Kidney epithelial cell (primary cell): ENCODE measurements at places on chromosomes 12 and 14. TPM values are rescaled to one million over a fixed set of nuclear protein-coding genes. Genes with fewer than 3 reads are reported as not detected.

GRCh38 chr12:63915105-63915800 lies 70.8 kb downstream of the SRGAP1 start:
- DNase-seq, result no peak

- no peak for DNase-seq
Measured at GRCh38 chr12:104414581-104415341, 42.0 kb upstream of the CHST11 start.

DNA sequence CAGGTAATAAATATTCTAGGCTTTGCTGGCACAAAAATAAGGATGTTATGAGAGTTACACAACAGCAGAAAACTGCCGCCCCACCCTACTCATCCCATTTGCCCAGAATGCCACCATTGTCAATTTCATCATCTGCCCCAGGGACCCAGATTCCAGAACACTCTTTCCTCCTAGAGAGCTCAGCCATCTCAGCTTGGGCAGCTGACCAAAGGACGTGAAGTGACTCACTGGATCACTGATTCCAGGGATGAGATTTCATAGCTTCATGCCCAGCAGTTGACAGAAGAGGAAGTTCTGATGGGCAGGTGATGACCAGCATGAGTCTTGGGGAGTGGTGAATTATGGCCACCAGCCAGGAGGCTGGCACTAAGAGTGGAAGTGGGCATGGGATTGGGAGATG lies 450.3 kb downstream of the RMST start:
- no peak for DNase-seq

DNA sequence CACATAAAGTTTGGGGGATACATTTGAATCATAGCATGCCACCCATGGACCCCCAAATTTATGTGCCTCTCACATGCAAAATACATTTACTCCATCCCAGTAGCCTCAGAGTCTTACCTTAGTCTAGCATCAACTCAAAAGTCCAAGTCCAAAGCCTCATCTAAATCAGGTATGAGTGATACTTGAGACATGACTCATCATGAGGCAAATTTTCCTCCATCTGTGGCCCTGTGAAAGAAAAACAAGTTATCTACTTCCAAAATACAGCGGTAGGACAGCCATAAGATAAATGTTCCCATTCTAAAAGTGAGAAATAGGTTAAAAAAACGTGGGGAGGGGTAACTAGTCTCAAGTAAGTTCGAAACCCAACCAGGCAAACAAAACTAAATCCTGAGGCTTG lies 444.2 kb downstream of the SNAPC1 start:
- DNase-seq, result no peak

DNA sequence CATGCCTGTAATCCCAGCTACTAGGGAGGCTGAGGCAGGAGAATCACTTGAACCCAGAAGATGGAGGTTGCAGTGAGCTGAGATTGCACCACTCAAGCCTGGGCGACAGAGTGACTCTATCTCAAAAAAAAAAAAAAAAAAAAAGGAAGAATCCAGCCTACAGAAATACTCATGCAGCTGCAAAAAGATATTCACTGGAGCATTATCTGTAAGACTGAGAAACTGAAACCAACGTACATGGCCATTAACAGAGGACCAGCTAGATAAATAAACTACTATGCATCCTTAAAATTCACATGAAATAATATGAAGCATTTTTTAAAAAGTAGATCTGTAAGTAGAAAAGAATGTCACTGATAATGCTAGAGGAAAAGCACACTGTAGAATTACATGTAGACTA lies 3.5 kb downstream of the SLC7A7 start:
- no peak for DNase-seq

GRCh38 chr14:104148433-104149277 lies 10.3 kb downstream of the KIF26A start:
- DNase-seq, result no peak

GRCh38 chr12:47237751-47238211 lies 158.0 kb upstream of the AMIGO2 start:
- no peak for DNase-seq

DNA sequence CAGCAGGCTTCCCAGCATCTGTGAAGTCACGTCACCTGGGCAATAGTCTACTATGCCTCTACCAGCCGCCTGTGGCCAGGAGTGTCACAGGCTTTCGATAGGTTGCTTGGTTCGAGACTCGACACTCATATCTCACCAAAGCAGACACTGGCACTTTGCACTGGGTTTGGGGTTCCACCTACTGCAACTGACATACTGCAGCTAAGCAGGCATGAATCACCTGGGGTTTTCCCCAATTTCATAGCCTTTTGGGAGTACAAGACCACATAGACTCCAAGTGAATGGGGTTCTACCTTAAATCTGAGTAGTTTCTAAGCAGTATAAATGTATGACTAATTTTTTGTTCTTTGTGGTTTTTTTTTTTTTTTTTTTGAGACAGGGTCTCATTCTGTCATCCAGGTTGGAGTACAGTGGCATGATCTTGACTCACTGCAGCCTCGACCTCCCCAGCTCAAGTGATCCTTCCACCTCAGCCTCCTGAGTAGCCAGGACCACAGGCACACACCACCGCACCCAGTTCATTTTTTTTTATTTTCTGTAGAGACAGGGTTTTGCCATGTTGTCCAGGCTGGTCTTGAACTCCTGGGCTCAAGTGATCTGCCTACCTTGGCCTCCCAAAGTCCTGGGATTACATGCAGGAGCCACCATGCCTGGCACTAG lies 32.1 kb downstream of the DMAC2L start:
- no peak for DNase-seq

- no peak for DNase-seq
Measured at GRCh38 chr14:105067140-105067968, 2.1 kb upstream of the GPR132 start.

DNA sequence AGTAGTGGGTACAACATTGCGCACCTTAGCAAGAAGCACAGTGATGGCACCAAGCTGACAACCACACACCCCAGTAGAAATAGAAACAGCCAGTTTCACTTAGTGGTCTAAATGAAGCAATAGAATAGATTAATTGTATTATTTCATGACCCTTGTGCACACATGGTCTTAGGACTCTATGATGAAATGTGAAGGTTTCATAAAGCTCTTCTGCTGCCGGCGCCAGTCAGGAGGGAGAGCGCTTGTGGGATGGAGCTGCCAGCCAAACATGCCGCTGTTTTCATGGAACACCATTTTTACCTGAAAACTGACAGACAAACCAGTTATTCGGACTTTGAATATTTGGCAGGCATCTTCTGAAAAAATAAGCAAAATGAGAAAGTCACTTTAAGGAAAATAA lies 100.0 kb downstream of the PPP2R5C start:
- DNase-seq, result no peak

- DNase-seq, result no peak
Measured at GRCh38 chr12:77104792-77105191, 39.4 kb upstream of the E2F7 start.

- no peak for DNase-seq
Measured at GRCh38 chr14:86543521-86543920, 1013.6 kb downstream of the FLRT2 start.

DNA sequence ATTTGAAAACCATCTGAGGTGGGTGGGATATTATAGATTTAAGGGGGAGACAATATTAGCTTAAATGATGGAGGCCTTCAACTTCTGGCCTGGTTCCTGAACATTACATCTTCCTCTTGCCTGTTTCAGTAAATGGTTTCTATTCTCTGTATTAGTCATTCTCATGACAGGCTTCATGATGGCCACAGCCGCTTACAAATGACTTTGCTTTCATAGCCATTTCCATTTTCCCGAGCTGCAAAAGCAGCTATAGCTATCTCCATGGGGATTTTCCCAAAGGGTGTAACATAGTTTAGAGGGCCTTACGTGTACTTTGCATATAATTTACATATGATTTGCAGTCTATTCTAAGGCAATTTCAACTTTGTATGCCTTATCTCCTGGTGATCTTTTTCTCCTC lies 121.8 kb downstream of the NRXN3 start:
- DNase-seq, result no peak

GRCh38 chr12:12798480-12798879 lies 13.0 kb downstream of the APOLD1 start:
- no peak for DNase-seq

GRCh38 chr12:48132826-48133225 lies 13.7 kb downstream of the PFKM start:
- DNase-seq, result no peak

GRCh38 chr14:104578321-104578720 lies 1.2 kb upstream of the C14orf180 start:
- DNase-seq, result no peak

DNA sequence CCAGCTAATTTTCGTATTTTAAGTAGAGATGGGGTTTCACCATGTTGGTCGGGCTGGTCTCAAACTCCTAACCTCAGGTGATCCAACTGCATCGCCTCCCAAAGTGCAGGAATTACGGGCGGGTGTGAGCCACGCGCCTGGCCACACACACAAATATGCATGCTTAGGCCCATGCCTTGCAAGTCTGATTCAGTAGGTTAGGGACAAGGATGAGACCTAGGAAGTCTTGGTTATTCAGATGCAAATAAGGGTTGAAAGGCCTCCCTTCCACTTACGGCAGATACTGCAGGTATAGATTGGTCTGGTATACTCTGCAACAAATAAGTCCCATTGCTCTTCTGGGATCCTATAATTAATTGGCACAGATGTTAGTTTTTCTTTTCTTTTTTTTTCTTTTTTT lies 32.9 kb downstream of the TXNRD1 start:
- no peak for DNase-seq

DNA sequence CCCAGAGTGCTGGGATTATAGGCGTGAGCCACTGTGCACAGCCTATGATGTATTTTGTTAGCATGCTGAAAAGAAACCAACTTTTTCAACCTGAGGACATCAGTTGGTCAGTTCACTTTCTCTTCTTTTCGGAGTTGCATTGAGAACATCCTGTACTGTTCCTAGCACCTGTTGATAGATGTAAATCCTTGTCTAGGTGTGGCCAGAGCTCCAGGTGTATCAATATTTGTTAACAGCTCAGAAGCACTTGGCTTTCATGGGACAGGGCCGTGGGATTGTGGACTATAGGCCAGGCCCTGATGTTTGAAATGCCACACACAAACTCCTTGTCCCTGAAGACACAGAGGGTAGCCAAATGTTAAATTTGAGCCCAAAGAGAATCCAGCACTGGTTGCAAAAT lies 14.9 kb downstream of the HCAR2 start:
- no peak for DNase-seq

GRCh38 chr14:61927060-61927459 lies 164.8 kb downstream of the SNAPC1 start:
- peak; percentile 63 for DNase-seq

DNA sequence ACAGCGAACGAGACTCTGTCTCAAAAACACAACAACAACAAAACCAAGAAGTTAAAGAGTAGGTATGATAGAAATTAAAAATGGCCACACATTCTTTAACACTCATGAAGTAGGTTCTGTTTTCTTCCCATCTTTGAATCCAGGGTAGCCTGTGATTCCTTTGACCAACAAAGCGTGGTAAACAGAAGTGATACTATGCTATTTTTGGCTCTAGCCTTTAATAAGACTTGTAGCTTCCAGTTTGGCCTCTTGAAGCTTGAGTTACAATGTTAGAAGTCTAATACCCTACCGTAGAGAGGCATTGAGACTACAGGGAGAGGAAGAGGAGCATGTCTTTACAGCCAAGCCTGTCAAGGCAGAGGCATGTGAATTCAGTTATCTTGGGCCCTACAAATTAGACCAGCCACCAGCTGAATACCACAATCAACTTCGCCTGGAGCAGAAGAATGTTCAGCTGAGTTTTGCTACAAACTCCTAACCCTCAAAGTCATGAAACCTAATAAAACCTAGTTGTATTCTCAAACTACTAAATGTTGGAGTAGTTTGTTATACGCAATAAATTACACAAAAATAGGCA lies 4.9 kb upstream of the NEMF start:
- no peak for DNase-seq

GRCh38 chr12:94267921-94268471 lies 119.6 kb downstream of the PLXNC1 start:
- DNase-seq, result no peak

DNA sequence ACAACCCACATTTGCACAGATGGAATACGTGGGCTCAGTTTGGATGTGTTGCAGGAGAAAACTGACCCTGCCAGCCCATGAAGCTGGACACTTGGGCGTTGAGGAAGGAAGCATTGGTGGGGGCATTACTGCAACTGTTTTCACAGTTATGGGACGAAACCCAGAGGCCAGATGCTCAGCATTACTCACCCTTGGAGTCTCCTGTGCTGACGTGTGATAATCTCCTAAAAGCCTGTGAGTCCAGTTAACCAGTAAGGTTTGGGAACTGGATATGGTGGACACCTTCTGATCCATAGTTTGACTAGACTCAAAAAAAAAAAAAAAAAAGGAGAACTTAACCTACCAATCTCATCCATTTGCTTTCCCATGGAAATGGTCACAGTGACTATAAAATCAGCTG lies 52.8 kb upstream of the EGLN3 start:
- no peak for DNase-seq

DNA sequence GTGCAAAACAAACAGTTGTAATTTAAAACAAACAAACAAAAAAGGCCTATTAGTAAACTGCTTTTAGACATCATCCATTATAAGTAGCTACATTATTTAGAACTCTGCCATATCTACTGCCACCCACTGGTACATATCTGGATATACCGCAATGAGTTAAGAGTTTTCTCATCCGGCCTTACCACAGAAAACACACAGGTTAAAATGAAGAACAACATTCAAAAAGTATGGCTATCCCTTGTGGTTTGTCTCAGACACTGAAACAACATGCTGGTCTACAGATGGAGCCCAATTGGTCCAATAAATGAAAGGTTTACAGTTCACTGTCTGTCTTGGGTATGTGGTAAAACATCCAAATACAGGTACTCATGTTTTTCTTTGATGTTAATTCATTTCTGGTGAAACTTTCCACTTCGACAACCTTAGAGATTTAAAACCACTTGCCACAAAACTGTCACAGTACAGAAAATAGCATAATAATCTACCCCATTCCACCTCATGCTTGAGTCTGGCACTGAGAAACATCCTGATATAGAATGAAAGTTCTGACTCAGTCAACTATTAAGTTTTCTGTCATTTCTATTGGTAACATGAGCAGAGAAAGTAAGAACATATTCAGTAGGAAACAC lies 354.3 kb downstream of the CEP128 start:
- DNase-seq, result no peak

- no peak for DNase-seq
Measured at GRCh38 chr14:104665114-104665656, 24.2 kb upstream of the INF2 start.

The CLEC9A gene
- not detected in 2 replicates for total RNA-seq

The ASPG gene
- total RNA-seq, result 0.21 TPM in 1 of 2 replicates, not detected in the other

The TMEM119 gene
- not detected in 2 replicates for total RNA-seq

The DACT1 gene
- total RNA-seq, result 12.2 and 17.0 TPM in 2 replicates

The RGS6 gene
- total RNA-seq, result not detected in 2 replicates

The ZNF410 gene
- 47.8 and 56.7 TPM in 2 replicates for total RNA-seq
